ENCODE measurements at places on chromosomes 7 and 10.
A peak's percentile ranks its signal among the peaks of the same experiment; 100 is the strongest.

- no peak for DNase-seq
Observed at GRCh38 chr10:14673189-14673861, 101.4 kb downstream of the FAM107B start.

GRCh38 chr10:123564631-123565030, 101.5 kb upstream of the GPR26 start:
- DNase-seq: no peak

DNA sequence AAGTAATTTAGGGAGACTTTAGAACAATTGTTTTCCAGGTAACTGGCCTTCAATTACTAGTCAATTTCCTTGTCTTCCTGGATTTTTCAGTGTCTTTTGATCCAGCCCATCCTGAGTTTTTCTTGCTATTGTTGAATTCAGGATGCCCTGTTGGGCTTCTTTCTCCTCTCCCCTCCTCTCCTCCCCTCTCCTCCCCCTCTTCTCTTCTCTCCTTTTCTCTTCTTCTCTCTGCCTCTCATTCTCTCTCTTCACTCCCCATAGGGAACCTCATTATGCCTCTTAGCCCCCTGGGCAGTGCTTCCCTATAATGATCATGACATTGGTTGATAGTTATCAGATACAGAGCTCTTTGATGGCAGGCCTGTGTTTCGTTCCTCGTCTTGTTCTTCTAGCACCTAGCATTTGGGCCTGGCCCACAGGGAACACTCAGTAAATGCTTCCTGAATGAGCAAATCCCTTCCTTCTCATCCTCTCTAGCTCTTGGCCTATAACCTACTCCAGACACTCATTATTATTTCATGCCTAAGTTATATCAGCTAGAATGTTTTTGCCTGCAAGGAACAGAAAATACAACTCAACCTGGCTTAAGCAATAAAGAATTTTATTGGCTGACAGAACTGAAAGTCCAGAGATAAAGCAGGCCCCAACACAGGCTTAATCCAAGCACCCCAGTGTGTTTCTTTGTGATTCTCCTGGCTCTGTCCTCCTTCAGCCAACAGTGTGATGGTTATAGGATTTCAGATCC, 56.8 kb downstream of the CACNB2 start:
- DNase-seq: no peak

DNA sequence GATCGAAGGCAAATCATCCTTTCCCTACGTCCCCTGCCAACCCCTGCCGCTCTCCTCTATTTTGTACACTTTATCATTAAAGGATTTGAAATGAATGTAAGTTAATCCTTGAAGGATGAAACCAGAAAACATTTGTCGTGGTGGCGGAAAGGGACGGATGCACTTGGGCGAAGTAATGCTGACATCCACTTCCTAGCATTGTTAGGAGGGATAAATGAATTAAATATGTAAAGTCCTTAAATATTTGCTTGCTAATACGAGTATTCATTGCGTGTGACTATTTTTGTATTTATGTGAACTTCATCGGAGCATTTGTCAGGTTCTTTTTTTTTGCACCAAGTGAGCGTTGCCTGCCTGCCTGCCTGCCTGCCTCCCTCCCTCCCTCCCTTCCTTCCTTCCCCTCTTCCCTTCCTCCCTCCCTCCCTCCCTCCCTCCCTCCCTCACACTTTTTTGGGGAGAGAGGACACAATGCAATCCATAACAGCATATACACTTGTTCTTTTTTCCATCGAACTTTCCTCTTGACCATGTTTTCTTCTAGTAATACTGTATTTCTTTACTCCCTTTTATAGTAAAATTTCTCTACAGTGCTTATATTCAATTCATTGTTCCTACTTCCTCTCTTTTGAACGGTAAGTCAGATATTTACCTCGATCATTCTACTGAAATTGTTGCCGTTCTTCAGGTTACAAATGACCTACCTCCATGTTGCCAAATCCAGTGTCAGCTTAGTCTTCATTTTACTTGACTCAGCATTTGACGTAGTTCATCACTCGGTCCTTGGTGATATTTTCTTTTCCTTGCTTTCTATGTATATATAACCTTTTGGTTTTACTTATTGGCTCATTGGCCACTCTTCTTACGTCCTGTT, 831 bp downstream of the CCDC7 start:
- no peak for DNase-seq

GRCh38 chr10:2761311-2761710, 306.0 kb upstream of the PFKP start:
- DNase-seq: no peak

- DNase-seq: peak; percentile 86
Observed at GRCh38 chr7:131188367-131189339, 139.0 kb upstream of the MKLN1 start.
